Endodermal cell (in vitro differentiated cells): ENCODE measurements at places on chromosomes 12 and 14. TPM values are rescaled to one million over a fixed set of nuclear protein-coding genes. Genes with fewer than 3 reads are reported as not detected.

GRCh38 chr14:24058260-24058950 lies 6.6 kb downstream of the CARMIL3 start:
- peak; percentile 80 for DNase-seq

CLEC1A gene
- not detected in 3 replicates for total RNA-seq

DNA sequence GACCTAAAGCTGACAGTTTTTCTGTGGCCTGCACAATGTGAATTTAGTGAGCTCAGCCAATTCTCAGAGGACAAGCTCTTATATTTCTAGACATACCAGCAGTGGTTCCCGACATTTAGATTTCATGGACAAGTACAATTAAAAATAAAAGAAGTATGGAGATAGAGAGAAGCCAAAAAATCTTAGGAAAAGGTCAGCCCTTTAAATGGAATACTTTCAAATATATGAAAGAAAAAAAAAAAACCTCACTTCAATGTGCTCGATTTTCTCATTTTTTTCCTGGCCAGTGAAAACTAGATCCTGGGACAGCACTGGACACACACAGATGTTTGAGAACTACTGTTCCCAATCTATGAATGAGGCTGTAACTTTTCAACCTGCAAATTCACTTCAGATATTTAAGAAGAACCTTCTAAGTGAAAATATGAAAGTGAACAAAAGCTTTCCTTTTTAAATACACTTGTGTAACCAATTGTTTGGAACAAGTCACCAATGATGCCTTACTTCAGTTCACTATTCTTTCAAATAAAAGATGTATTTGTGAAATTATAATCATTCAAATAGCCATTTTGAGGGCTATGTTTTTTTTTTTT lies 109.4 kb downstream of the SLC38A1 start:
- no peak for DNase-seq

DNA sequence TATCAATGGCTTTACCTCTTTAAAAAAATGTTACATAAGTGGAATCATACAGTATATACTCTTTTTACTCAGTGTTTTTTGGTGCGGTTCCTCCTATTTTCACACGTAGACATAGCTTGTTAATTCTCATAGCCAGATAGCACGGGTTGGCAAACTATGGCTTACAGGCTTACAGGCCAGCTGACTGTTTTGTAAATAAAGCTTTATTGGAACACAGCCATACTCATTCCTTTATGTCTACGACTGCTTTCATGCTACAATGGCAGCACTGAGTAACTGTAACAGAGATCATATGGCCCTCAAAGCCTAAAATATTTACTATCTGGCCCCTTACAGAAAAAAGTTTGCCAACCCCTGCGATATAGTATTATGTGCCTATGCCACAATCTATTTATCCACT lies 5.8 kb upstream of the DAAM1 start:
- no peak for DNase-seq

DNA sequence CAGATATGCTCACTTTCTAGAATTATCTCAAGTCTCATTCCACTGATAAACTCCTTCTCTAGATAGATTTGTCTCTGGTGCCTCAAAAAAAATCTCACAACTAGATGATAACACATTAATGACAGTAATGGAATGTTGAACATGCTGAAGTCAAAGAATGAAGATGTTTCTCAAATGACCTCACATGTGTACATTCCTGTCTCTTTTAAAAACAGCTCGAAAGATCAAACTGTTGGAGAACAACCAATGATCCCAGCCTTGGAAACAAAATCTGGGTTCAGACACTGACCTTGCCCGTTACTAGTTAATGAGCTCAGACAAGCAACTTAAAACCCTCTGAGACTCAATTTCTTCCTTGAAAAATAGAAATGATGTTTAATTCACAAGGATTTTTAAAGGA lies 44.7 kb upstream of the KCNJ8 start:
- DNase-seq = no peak

SMIM41 gene
- total RNA-seq = not detected in 3 replicates

- no peak for DNase-seq
Measured at GRCh38 chr12:117718559-117718958, 250.2 kb downstream of the KSR2 start.

GRCh38 chr12:71780237-71780822 lies 25.7 kb downstream of the RAB21 start:
- peak; percentile 76 for DNase-seq

- no peak for DNase-seq
Measured at GRCh38 chr14:80780500-80780899, 161.0 kb downstream of the CEP128 start.

CYP46A1 gene
- 0.50 and 0.57 TPM in 2 replicates for total RNA-seq

DNA sequence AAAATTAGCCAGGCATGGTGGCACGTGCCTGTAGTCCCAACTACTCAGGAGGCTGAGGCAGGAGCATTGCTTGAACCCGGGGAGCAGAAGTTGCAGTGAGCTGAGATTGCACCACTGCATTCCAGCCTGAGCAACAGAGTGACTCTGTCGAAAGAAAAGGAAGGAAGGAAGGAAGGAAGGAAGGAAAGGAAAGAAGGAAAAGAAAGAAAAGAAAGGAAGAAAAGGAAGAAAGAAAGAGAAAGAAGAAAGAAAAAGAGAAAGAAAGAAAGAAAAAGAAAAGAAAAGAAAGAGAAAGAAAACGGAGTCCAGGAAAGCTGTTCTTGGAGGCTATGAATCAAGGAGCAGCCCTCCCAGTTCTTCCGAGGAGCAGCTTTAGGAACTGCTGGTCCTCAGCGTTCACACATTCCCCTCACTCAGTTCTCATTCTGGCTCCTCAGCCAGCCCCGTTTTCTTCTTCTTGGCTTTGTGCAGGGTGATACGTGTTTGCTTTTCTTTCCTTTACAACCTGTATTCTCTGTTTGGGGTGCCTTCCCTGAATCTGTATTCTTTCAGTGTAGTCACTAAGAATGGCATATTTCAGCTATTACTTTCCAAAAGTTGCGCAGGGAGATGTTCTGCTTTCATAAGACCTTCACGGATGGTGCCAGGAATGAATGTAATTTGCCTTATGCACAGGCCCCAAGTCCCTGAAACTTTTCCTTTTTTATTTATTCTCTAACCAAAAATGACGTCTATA lies 12.2 kb downstream of the FBXL14 start:
- DNase-seq = no peak
